Esophagus squamous epithelium (tissue), 5 donors: ENCODE measurements at places on chromosomes 6 and 20.

- DNase-seq, result no peak
These were observed at the start of gene AFDN for GRCh38 chr6:167826896-167827582. Gene AFDN, plus strand, starts transcription at chr6:167826911. Its CDS starts 222 bp downstream, at chr6:167827133.

DNA sequence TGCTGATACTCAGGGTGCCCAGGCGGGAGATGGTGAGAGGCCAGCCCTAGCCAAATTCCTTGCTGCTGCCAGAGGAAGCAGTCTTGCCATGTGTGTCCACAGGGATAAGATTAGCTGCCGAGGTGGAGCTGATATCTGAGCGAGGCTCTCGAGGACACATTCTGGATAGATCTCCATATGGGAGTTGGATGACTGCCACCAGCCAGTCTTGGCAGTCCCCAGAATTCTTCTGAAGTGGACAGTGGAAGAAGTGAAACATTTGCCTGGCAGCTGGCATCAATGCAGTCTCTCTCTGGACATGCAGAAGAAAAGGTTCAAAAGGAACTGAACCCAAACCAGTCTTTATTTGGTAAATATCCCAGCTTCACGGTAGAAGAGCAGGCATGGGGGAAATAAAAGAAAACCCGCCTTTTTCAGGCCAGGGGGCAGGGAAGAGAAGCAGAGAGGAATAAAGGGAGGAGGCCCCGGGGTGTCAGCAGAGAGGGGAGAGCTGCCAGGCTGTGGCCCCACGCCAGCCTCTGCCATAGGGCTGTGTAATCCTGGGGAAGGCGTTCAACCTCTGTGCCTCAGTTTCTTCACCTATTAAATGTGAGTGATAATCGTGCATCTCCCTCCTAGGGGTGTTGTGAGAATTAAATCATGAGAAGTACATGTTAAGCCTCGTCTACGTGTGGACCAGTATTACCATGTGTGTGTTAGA is 3.7 kb upstream of the FUCA2 start:
- DNase-seq, result no peak

- no peak for DNase-seq
These were observed 502.1 kb upstream of the SOX4 start for GRCh38 chr6:21091411-21091810.

- no peak for DNase-seq
These were observed 84.2 kb upstream of the BHLHE23 start for GRCh38 chr20:63090682-63091571.
